ENCODE measurements at places on chromosomes 3 and 15.

GRCh38 chr15:80115021-80115420 is 37.8 kb upstream of the FAH start:
- no peak for DNase-seq

DNA sequence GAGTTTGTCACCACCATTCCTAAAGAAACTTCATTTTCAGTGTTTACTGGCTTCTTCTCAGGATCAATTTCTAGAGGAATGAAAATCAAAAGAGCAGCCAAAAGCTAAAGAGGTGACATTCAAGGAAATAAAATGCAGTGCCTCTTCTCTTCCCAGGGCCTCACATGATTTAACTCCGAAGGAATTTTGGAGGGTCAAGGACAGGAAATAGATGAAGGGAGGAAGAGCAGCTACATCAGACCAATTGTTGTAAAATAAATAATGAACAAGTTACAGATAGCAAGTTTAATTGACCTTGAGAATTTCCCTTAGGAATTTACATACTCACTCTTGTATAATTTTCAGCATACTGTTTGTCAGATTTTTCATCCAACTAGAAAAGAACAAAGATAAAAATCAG is 78.1 kb downstream of the LRRFIP2 start:
- DNase-seq, result no peak

GRCh38 chr3:109369510-109369909 is 32.2 kb upstream of the DPPA4 start:
- DNase-seq, result no peak

- DNase-seq, result no peak
Observed at GRCh38 chr3:149273096-149273751, 51.6 kb upstream of the CP start.

DNA sequence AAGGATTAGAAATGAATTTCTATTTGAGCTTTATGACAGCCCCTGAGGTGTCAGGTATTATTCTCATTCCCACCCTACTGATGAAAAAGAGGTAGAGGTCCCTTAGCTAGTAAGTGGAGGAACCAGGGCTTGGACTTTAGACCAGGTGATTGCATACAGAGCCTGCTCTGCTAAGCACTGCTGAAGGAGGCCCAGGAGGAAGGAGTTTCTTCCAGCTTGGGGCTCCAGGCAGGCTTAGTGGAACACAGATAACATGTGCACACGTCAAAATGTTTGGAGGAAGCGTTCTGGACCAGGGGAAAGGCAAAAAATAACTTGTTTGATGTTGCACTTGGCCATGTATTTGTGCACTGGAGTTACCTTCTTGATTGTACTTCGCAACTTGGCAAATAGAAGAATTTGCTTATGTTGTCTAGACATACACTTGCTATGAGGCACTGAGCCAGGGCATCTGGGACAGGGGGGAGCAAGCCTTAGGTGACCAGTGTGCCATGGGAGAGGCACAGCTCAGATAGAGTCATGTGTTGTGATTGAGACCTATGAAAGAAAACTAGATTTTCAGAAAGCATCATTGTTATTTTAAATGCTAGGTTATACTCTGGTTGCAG is 22.4 kb downstream of the IFT122 start:
- DNase-seq, result no peak

GRCh38 chr3:1214933-1215332 is 122.1 kb downstream of the CNTN6 start:
- no peak for DNase-seq

DNA sequence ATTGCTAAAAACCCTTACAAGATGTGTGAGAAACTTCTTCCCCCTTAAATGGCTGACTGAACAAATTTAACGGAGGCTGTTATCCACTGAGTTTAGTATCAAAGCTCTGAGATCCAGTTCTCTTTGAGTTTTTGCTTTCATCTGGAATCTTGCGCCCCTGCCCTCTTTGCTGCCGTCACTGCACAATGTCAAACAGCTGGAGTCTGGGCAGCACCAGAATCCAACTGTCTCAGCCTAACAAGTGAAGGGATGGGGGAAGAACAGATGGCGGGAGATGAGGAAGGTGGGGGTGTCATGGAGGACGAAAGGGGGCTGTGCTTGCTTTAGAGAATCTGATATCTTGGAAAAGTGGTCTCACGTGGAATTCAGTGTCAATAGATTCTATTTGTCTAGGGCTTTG is 7.0 kb upstream of the BOC start:
- no peak for DNase-seq

DNA sequence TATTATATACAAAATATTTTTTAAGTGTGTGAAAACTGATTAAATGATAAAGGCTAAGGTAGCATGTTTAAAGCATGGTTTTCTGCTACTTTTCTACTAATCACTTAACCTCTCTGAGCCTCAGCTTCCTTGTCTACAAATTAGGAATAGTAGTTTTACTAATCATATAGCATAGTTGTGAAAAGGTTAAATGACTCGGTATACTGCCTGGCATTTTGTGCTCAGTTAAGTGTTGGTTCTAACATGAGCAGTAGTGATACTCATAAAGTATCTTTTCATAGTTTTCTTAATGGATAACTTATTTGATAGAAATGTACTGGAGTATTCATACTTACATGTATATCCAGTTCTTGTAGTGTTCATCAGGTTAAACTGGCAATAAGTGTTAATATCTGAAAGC is 13.6 kb downstream of the RASA2 start:
- DNase-seq, result no peak

DNA sequence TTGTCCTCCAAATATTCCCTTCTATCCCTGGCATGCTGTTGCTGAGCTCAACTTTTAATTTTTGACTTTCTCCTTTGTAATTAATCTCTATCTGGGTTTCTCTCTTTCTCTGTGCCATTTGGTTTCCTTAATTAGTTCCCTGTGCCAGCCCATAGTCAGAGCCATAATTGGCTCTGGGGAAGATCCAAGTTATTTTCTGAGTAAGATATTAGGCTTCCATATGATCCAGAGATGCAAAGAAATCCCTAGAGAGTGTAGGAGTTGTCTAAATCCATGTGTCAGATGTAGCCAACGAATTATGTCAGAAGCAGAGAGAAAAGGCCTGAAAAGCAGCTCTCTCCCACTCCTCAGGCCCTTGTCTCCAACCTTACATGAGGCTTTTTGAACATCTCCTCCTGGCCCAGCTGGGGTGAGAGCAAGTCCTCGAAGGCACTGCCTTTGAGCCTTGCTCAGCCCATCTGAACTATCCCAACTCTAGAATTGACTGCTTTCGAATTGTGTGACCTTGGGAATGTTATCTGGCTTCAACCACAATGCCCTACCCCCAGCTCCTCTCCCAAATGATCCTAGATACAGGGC is 46.4 kb downstream of the MOBP start:
- no peak for DNase-seq

- no peak for DNase-seq
Observed at GRCh38 chr15:43132830-43133429, 456 bp upstream of the TMEM62 start.

DNA sequence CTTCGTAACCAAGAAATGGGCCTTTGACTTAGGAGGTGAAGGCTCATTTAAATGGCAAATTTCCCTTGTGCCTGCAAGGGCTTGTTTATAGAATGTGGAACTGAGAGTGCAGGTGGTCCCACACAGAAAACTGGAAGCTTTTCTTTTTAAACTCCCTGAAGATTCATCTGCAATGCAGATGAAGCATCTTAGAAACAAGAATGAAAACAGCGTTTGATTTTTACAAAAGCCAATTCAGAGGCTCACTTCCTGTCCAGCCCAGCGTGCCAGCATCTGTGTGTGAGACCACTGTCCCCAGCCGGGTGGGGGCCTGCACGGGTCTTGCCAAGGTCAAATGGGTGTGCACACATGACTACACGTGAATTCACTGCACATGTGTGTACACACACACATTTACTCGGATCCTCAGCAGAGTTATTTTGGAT is 94.7 kb downstream of the LINGO1 start:
- peak; percentile 47 for DNase-seq

GRCh38 chr15:51281368-51281967 is 56.9 kb downstream of the CYP19A1 start:
- peak; percentile 31 for DNase-seq

- no peak for DNase-seq
Observed at GRCh38 chr3:148641722-148642121, 56.0 kb upstream of the AGTR1 start.

DNA sequence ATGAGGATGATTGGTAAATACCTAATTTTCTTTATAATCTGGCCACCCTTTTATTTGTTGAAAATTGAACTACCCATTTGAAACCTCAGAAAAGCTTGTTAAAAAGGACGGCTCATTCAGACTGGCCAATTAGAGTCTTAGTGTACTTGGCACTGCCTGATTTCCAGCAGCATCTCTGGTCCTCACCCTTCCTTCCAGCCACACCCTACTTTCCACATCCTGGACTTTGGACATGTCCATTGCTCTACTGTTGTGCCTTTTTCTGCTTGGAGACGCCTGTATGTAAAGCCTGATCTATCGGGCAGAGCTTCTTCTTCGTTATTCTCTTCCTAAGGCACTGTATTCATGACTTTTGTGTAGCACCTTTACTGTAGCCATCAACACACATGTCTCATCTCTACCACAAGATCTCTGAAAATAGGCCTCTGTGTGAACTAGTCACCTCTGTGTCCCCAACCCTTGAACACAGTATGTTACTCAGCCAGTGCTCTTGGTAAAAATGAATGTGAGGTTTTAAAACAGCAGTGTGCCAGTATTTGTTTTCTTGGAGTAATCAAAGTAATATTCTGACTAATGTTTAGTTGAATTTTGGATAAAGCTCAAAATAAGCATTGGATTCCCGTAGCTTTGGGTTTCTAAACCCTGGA is 6.8 kb downstream of the RBM5 start:
- no peak for DNase-seq

DNA sequence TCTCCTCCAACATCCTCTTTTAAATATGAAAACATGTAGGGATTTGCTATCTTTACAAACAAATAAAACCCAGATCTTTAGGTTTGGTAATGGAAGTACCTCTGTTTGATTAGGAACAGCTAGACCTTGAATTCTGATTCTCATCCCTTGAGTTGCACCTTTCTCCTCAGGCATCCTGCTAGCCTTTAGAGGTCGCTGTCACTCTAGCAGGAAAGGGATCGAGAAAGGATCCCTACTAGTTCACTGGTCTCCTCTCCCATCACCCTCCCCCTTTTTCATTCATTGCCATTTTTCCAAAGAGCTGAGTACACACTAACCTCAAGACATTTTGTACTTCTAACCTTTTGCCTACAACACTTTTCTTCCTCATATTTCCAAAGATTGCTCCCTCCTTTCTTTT is 569.8 kb downstream of the RBMS3 start:
- DNase-seq, result no peak

DNA sequence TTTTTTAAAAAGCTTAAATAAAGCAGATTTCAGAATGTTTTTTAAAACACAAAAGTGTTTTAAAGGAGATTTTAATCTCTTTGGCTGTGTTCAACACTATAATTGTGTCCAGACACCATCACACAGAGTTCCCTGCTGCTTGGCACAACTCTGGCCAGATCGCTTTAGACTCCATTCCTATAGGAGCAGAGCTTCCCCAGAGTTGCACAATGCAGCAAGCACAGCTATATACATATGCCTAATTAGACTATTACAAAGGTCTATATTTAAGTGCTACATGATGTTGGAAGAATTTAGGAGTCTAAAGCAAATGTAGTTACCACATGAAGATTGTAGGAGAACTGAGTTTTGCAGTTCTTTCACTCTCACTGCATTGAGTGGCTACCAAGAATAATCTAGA is 11.2 kb downstream of the SLC9A9 start:
- no peak for DNase-seq

DNA sequence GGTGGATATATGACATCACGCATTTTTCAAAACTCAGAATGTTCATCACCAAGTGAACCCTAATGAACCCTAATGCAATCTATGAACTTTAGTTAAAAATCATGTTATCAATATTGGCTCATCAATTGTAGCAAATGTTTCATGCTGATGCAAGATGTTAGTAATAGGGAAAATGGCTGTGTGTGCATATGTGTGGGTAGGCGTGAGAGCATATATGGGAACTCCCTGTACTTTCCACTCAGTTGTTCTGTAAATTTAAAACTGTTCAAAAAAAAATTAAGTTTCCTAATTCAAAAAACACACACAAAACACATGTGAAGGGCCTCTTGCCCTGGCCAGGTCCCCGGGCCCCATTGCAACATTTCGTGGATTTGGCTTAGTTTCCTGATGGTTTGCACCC is 89.7 kb upstream of the PROK2 start:
- DNase-seq, result no peak

DNA sequence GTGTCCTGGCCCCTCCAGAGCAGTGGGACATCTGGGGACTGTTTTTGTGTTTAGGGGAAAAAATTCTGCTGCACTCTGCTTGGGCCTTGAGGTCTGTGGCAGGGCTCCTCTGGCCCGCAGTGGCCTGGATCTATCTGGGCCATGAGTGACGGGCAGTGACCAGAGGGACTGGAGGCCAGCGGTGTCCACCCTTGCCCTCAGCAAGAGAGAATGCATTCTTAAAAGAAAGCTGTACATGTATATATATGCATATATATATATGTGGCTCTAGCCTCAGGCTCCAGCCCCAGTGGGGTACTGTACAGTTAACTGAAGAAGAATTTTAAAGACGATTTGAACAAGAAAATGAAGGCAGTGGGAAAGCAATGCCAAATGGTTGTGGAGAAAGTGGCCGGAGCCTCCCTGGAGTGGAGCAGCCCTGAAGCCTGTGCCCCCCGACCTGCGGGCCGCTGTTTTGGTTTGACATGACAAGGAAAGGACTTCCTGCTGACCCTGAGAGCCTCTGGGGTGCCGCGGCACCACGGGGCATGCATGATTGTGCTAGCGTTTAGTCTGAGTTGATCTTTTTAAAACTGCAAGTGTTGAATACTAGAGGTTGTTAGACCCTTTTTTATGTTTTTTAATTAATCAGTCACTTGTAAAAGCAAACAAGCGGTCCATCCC is 52.2 kb downstream of the PLXNA1 start:
- DNase-seq, result no peak

DNA sequence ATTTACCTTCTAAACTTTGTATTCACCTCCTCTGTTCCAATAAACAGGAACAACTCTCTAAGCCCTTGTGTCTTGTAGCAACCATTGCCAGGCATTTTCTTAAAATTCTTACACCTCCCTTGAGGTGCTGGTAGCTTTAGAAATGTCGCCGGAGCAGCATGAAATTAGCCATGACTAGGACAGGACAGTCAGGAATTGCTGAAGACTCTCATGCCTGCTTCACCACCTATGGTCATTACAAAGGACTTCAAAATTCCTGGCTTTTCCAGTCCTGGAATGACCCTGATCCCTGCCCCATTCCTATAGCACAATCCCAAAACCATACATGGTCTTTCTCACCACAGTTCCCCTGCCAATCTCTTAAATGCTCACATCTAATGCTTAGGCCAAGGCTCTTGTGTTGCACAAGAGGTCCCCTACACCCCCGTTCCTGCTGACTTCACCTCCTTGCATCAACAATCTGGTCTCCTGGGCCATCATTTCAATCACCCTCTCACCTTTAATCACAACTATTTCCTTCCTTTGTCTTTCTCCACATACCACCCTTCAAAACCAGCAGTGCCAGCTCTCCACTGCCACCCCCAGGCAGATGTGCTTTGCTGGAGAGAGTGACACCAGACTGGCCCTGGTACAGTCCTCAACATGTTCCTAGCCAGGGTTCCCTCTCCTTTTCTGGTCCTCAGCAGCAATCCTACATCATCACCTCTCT is 113.2 kb upstream of the TJP1 start:
- DNase-seq, result no peak

GRCh38 chr15:49621401-49621811 is 558 bp downstream of the DTWD1 start:
- DNase-seq, result no peak

Data from GM12892 (cell line).